Hepatic stellate cell (primary cell): ENCODE measurements at places on chromosomes 5 and 9.
A peak's percentile ranks its signal among the peaks of the same experiment; 100 is the strongest.

GRCh38 chr5:147628058-147628895 is 118.4 kb upstream of the DPYSL3 start:
- peak; percentile 9 for DNase-seq

DNA sequence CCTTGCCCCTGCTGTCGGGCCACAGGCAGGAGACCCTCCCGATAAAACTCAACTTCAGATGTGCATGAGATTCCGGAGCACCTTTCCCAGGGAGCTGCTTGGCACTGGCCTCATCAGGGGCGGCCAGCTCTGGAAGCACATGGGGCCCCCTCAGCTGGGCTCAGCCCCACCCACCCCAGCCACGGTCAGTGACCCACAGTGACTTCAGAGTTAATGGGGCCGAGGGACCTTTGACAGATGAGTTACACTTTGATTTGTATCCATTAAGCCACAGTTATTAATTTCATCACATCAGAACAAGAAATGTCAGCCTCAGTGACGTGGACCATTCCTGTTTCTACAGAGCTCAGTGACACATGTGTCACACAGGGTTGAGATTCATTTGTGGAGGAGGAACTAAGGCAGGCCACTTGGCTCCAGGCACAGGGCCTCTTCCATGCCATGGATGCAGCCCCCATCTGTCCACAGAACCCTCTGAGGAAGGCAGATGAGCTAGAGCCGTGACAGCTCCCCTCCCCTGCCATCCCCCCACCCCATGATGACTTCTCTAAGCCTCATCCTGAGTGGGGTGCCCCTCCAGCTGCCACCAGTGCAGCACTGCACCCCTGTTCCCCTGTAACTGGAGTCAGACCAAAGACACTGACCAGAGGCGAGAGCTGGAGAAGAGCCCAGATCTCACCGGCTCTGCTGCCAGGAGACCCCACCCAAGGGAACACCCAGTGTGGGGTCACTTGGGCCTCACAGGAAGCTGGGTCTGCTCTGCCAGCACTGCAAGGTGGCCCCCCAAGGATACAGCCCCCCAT is 69.4 kb upstream of the ADAMTS2 start:
- no peak for DNase-seq

DNA sequence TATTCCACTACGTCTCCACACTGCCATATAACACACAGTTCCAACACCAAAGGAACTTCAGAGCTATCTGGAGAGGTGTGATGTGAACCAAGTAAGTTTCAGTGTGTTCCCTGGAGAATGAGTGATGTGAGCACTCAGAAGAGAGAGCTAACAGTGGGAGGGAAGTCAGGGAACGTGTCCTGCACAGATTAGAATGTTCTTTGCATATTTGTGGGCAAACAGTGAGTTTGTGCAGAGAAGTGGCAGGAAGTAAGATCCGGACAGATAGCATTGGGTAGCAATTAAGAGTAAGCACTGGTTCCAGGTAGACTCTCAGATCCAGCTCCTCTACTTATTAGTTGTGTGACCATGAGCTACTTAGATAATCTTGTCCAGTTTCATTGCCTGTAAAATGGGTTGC is 206.4 kb downstream of the PDZD2 start:
- DNase-seq: no peak

DNA sequence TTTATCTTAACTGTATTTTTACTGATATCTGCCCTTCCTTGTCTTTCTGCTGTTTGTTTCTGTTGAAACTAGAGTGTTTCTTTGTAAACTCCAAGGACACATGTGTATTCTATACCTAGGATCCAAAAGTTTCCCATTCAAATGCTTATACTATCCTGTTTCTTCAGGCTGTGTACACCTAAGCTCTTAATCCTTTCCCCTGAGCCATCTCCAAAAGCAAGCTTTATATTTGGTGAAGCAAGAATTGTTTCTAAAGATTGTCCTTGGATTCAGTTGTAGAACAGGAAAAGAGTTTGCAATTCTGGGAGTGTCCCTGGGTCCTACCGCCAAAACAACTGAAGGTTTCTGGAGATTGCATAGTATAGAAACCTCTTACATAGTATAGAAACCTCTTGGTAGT is 65.9 kb downstream of the CWC27 start:
- DNase-seq: no peak

- DNase-seq: no peak
Measured at GRCh38 chr5:73380041-73380440, 68.5 kb downstream of the FOXD1 start.

- no peak for DNase-seq
Measured at GRCh38 chr5:58133216-58133615, 326.7 kb downstream of the PLK2 start.

- no peak for DNase-seq
Measured at GRCh38 chr9:88767504-88767790, 223.8 kb upstream of the S1PR3 start.

GRCh38 chr9:104784098-104784497 is 20.2 kb downstream of the NIPSNAP3B start:
- no peak for DNase-seq

- DNase-seq: no peak
Measured at GRCh38 chr5:96066386-96066719, 104.7 kb upstream of the ELL2 start.

GRCh38 chr5:88474574-88474973 is 205.9 kb upstream of the TMEM161B start:
- no peak for DNase-seq

DNA sequence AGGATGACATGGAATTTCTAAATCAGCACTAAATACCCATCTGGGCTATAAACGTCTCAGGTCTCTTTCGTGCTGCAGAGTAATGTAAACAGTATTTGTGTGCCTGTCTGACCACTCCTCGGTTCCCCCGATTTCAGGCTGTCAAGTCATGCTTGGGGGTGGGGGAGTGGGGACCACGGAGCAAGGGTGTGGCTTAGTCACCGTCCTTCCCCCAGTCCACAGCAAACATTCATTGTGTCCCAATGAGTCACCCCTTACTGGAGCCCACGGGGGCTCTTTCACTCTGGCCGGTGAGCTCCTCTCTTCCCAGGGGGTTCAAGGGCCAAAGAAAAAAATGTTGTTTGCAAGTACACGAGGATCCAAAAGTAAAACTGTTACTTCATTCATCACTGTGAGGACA is 72.4 kb upstream of the ICE1 start:
- DNase-seq: no peak

- DNase-seq: no peak
Measured at GRCh38 chr5:138699482-138699881, 53.7 kb upstream of the CTNNA1 start.

GRCh38 chr9:22241611-22242010 is 205.0 kb upstream of the DMRTA1 start:
- DNase-seq: no peak

DNA sequence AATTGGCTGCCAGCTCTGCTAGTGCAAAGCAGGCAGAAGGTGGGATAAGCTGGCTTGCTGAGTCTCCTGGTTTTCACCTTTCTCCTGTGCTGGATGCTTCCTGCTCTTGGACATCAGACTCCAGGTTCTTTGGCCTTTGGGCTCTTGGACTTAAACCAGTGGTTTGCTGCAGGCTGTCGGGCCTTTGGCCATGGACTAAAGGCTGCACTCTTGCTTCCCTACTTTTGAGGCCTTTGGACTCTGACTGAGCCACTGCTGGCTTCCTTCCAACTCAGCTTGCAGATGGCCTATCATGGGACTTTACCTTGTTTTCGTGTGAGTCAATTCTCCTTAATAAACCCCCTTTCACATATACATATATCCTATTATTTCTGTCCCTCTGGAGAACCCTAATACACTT is 1293.9 kb upstream of the CDH6 start:
- DNase-seq: no peak

DNA sequence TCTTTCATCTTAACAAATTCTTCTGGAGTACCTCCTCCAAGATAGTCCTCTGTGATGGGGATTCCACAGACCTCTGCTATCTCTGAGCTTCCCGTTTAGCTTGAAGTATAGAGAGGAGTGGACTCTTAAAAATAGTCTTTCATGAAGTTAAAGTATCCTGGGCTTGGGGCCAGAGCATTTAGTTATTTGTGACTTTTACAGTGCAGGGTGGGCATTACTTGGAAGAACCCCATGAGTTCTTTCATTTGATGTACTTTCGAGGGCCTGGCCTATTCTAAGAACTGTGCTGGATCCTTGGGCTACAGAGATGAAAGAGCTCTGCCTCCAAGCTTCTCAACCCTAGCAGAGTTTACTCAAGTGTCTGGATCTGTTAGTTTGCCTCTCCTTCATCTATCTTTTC is 131.5 kb downstream of the ZSWIM6 start:
- DNase-seq: no peak

- no peak for DNase-seq
Measured at GRCh38 chr9:96725576-96725975, 52.3 kb downstream of the ZNF510 start.

GRCh38 chr5:88172847-88173758 is 95.5 kb downstream of the TMEM161B start:
- DNase-seq: no peak

GRCh38 chr5:106843812-106844416 is 826.8 kb downstream of the EFNA5 start:
- DNase-seq: no peak

DNA sequence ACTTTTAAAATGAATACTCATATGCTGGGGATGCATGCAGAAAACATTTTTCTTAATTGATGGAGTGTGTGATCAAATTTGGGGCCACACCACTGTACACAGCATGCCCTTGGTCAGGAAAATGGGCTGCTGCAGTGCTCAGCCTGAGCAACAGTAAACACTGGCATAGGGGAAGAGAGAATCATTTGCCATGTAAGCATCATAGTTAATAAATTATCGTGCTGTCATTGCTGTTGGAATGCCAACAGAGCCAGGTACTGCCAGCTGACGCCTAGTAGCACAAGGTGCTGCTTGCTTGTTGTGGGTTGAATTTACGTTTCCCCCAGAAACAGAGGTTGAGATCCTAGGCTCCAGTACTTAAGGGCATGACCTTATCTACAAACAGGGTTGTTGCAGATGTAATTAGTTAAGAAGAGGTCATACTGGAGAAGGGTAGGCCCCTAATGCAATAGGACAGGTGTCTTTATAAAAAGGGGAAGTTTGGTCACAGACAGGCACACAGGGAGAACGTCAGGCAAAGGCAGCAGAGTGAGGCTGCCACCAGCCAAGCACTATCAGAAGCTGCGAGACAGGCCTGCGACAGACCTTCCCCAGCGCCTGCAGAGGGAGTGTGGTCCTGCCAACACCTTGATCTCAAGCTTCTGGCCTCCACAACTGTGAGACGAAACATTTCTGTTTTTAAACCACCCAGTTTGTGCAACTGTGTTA is 25.3 kb downstream of the DAP start:
- no peak for DNase-seq

DNA sequence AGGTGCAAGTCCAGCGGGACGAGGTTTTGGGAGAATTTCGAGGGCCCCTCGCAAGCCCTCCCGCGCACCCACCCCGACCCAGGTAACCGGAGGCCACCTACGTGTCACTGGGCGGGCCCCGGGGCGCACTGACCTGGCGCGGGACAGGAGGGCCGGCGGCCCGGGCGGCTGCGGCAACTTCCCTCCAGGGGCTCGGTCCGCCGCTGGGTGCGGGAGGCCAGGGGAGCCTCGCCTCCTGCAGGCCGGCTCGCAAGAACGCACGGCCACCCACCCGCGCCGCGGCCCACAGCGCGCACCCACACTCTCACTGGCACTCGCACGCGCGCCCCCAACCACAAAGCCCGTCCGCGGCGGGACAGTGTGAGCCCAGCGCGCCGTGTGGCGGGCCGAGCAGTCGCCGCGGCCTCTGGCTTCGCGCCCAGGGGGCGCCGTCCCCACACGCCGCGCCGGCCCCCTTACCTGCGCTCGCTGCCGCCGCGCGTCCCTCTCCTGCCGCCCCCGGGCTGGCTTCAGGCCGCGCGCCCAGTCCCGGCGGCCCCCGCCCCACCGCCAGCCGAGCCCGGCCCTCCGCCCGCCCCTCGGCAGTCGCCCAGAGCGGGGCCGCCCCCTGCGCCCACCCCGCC is 451 bp downstream of the LPAR1 start:
- DNase-seq: peak; percentile 20

GRCh38 chr5:83400241-83400640 is 71.3 kb upstream of the VCAN start:
- no peak for DNase-seq

GRCh38 chr9:95341293-95341962 is 23.9 kb upstream of the FANCC start:
- no peak for DNase-seq

- no peak for DNase-seq
Measured at GRCh38 chr9:93637886-93638285, 61.5 kb downstream of the PHF2 start.

DNA sequence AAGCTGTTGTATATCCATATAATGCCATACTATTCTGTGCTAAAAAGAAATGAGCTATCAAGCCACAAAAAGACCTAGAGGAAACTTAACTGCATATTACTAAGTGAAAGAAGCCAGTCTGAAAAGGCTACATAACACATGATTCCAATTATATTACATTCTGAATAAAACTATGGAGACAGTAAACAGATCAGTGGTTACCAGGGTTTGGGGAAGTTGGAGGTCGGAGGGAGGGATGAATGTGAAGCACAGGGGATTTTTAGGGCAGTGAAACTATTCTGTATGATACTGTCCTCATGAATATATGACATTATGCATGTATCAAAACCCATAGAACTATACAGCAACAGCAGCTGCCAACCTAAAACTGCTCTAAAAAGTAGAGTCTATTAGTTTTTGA is 5.6 kb upstream of the RFK start:
- DNase-seq: no peak

- DNase-seq: no peak
Measured at GRCh38 chr5:178242416-178242815, 9.8 kb upstream of the PHYKPL start.

GRCh38 chr9:15846611-15847010 is 293.8 kb downstream of the CCDC171 start:
- DNase-seq: no peak

GRCh38 chr5:113574417-113574816 is 60.9 kb downstream of the YTHDC2 start:
- DNase-seq: peak; percentile 26

DNA sequence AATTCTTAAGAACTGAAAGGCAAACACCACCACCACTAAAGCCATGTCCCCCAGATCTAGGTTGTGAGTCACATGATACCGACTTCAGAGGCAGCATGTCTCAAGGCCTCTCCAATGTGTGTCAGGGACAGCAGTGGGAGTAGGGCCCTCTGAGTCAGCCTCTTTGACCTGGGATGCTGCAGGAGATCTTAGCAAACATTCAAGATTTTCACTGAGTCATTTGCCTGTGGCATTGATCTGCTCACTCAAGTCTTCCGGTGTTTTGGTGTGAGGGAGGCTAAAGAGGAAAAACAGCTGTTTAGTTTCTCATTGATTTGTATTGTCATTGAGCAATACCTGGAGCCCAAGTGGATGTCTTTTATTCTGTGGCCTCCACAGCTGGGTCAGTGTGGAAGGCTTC is 36.1 kb downstream of the TMC1 start:
- DNase-seq: peak; percentile 68

DNA sequence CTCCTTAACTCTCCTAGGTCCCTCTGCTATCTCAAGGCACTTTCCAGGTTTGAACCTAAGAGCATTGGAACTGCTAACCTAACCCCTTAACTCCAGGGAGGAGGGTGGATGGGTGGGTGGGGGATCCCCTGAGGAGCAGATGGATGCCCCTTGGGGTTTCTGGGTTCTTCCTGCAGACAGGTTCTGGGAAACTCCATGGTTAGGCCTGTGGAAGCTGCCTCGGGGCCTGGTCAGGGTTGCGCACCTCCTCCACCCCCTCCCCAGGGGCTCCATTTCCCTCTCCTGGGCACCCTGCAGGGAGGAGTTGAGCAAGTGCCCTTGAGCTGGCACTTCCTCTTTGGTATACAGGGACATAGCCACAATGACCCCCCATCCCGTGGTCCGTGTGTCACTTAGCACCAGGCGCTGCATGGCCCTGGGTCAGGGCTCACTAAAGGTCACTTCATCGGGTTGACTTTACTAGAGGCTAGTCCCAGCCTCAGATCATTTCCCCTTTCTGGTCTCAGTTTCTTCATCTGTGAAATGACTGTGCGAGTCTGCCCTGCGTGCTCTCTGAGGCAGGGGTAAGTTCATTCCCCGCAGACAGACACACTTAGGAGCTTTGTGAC is 16.0 kb downstream of the CXXC5 start:
- DNase-seq: no peak
